NB4 (cell line): ENCODE measurements at places on chromosomes 2 and 18.

- no peak for DNase-seq
Observed at GRCh38 chr2:169495310-169495928, 14.1 kb upstream of the KLHL41 start.

DNA sequence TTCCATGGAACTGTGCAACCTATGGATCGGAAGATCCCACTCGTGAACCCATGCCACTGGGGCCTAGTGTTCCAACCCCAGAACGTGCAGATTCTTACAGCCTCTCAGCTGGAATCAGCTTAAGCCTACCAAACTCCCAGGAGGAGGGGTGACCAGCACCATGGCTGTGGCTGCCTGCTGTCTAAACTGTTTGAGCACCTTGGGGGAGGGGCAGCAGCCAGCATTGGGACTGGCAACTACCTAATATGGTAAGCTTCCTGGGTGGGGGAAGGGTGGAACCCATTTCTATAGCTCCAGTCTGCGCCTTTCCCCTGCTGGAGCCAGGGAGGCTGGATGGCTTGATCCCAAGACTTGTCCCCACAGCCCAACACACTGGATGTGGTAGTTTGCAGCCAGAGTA lies 10.7 kb upstream of the POLE4 start:
- no peak for DNase-seq

- DNase-seq: no peak
Observed at GRCh38 chr2:109120166-109120565, 8.8 kb upstream of the SH3RF3 start.

DNA sequence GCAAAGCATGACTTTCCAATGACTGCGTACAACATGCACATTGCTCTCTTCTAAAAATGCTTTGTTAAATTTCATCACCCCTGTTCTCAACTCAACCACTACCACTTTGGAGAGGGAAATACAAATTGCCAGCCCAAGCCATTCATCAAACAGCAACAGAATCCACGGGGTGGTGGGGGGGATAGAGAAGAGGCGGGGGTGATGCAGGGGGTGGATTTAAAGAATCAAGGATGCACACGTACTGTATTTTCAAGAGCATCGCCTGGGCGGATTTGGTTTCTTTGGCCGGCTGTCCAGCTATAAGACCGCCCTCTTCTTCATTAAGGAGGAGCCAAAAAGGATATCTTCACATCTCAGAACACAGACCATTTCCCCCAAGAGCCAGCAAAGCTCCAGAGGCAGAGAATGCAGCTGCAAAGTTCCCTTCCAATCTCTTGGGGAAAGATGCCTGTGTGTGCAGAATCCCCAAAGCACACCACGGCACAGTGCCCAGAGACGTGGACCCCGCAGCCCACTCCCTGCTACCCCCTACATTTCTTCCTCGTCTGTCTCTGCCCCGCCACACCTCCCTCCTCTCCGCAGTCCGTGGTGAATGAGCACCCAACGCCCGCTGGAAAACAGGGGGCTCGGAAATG lies 977 bp downstream of the SLC8A1 start:
- peak; percentile 13 for DNase-seq

DNA sequence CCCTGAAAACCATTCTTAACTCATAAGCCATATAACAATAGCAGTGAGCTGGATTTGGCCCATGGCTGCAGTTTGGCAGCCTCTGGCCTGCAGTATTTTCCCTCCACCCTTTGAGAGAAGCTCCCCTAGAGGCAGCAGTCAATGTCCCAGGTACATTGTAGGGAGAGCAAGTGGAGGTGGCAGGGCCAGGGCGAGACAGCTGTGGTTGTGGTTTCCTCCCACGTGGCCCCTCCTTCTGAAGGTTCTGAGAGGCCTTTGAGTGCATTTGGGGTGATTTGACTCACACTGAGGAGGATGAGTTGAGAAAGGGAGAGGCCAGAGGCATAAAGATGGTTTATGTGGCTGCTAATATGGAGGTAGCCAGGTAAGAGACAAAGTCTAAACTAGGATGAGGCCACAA lies 45.5 kb upstream of the LDAH start:
- DNase-seq: peak; percentile 15

DNA sequence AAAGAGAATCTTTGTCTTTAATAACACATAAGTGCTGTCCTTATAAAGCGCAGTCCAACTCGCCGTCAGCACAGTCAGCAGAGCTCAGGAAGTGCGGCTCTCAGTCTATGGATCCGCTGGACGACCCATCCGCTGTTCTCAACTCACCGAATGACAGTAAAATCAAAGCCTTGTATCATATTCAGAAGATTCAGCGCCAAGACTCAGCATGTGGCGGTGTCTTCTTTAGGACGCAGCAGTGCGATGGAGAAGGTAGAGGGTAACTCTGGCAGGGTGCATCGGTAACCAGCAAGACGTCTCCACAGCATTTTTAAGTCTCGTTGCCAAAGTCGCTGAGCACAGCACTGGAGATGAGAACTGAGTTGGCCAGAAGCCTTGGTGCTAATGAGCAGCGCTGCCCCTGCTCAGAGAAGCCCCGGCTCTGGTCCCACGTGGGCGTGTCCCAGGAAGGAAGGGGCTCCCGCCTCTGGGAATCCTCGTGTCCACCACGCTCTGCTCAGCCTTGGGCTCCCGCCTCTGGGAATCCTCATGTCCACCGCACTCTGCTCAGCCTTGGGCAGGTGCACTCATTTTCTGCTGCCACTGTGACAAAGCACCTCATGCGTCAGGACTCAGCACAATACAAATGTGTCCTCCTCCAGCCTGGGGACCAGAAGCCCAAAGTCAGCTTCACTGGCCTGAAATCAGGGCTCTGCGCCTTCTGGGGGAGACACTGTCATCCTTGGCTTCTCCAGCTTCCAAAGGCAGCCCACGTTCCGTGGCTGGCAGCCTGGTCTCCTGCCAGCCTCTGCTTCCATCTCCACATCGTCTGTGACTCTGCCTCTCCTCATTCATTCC lies 238.0 kb upstream of the SALL3 start:
- DNase-seq: no peak

- DNase-seq: no peak
Observed at GRCh38 chr18:39425172-39425850, 1859.7 kb upstream of the CELF4 start.
